Type B pancreatic cell (in vitro differentiated cells): ENCODE measurements at places on chromosomes 16 and 17. TPM values are rescaled to one million over a fixed set of nuclear protein-coding genes. Genes with fewer than 3 reads are reported as not detected.

GRCh38 chr17:50118076-50118827 is 11.7 kb downstream of the SAMD14 start:
- DNase-seq = no peak

DNA sequence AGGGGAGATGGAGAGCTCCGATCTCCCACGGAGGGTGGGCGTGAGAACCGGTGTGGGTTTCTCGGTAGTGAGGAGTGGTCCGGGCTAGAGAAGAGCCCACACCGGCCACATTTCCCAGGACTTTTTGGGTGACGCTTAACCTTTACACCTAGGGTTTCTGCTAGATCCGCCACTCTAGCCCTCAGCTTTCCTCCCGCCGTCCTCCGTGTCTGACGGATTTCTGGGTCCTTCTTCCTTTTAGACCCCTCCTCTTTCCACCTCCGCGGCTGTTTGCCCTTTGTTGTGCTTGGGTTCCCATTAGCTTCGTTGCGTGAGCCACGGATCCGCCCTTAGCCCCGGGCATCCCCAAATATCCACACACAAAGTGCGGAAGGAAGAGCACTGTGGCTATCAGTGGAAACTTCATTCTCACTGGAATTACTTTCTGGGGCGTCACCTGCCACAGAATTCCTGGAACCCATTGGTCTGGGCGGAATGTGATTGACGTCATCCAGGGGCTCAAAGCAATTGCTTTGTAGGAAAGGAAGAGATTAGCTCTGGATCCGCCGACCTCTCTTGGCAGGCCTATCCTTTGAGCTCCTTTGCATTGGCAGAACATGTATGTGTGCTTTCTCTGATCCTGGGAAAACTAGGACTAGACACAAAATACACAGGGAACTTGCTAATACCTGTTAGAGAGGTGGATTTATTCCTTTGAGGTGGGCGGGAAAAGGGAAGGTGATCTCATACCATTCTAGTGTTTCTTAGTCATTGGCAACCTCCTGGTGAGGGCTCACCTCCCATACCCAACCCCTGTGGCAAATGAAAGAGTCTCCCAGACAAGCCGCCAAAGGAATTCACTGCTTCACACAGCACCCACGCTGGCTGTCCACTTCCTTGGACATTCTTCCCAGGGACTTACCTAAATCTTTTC is 654 bp downstream of the TNFAIP1 start:
- no peak for DNase-seq

GRCh38 chr17:57269598-57270255 is 13.4 kb downstream of the MSI2 start:
- DNase-seq = no peak

- no peak for DNase-seq
Observed at GRCh38 chr17:70308618-70309017, 139.3 kb downstream of the KCNJ2 start.

GRCh38 chr17:4318186-4318585 is 48.3 kb downstream of the UBE2G1 start:
- DNase-seq = no peak

GRCh38 chr16:61595605-61596004 is 440.6 kb downstream of the CDH8 start:
- no peak for DNase-seq

GRCh38 chr17:64187093-64187895 is 57.4 kb upstream of the ERN1 start:
- DNase-seq = no peak

DNA sequence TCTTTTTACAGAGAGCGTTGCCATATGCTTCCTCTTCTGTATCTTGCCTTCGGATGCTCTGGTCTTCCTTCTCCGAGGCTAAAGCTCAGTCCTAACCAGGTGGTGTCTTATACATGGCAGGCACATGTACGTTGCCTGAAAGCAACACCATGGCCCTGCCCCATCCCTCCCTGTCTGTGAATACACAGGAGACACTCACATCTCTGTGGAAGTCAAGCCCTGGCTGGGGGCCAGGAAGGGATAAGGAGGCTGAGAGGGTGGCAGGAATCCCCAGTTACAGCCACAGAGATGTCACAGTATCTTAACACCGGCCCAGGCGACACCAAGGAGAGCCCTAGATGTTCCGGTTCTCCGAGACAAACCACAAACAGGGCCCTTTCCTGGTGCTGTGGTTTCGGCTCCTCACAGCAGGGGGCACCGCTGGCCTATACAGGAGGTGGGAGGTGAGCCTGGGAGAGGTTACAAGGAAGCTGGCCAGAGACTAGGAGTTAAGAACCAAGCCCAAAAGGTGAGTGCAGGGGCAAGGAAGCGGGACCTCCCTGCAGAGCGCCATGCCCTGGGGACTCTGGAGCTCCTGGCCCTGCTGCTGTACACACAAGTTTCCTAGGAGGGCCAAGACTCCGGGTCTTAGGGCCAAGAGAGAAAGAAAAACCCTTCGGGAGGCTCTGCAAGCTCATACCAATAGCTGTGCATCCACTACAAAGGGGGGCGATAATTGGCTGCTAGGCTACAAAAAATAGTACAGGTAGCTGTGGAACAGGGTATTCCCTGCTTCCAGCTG is 41.7 kb downstream of the SRL start:
- DNase-seq = peak; percentile 78

GRCh38 chr17:80111702-80112470 is 10.5 kb downstream of the GAA start:
- no peak for DNase-seq

- DNase-seq = no peak
Observed at GRCh38 chr16:64983963-64984362, 137.9 kb downstream of the CDH11 start.

DNA sequence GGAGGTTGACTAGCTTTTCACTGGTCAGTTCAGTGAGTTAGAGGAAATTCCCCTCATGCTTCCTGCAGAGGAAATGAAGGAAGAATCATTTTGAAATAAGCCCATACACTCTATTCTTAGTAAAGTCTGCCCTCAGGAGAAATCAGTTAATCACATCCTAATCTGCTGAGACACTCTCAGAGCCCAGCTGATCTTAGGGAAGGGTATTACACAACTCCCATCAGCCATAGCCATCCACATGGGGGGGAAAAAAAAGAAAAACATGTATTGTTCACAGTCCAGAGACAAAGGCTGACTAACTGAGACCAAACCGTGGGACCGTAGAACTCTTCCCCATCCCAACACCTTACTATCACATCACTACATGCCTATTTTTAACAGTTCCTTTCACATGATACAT is 722.3 kb downstream of the CDH8 start:
- no peak for DNase-seq

DNA sequence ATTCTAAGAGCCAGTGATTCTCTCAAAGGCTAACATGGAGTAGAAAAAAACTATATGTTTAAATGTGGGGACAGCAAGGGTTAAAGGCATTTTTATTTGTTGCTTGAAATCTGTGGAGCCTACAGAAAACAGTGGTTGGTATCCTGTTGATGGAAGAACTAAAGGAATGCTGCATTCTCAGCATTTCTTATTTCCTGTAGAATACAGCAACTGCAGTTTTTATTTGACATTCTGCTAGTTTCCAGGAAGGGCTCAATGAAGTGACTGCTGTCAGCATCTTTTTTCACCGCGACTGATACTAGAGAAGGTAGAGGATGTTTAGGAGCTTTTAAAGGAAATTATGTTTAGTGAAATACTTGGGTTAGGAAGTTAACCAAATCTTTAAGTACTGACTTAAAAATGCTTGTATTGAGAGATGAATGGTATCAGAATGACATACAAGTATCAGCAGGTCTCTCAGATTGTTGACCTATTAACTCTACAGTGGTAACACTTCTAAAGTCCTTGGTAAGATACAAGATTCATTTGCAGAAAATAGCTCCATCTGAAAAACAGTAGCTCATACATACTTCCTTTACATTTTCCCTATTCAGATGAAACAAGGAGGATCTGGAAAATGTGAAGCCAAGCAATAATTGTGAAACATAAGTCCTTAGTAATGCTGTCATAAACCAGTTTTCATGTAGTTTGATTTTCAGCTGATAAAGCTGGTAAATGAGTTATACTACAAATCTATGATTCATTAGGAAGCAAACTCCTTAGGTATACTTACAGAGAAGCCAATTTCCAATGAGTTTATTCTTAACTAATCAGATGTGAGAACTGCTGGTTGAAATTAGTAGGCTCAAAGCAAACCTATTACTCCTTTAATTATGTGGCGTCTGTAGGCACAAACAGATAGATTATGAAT is 15.2 kb downstream of the CLTC start:
- DNase-seq = no peak

GRCh38 chr16:66623755-66624154 is 19.3 kb downstream of the CMTM3 start:
- DNase-seq = no peak

- no peak for DNase-seq
Observed at GRCh38 chr17:70622368-70623260, 453.3 kb downstream of the KCNJ2 start.

- DNase-seq = no peak
Observed at GRCh38 chr17:82126556-82127314, 28.7 kb upstream of the FASN start.

The FOXC2 gene
- 5.5 and 11.3 TPM in 2 replicates for total RNA-seq

The RHBDL3 gene
- total RNA-seq = 1.4 and 4.4 TPM in 2 replicates

The TEX2 gene
- total RNA-seq = 20.4 and 23.3 TPM in 2 replicates

The MT4 gene
- total RNA-seq = not detected in 2 replicates

The CEP295NL gene
- 3.8 and 4.4 TPM in 2 replicates for total RNA-seq

The CCDC92B gene
- total RNA-seq = 1.3 and 1.5 TPM in 2 replicates

The MYL11 gene
- total RNA-seq = 10.4 and 21.7 TPM in 2 replicates

The PGAP6 gene
- 56.0 and 71.1 TPM in 2 replicates for total RNA-seq

The KCNH6 gene
- 4.4 and 9.0 TPM in 2 replicates for total RNA-seq
